ENCODE measurements at places on chromosomes 5 and 9. TPM values are rescaled to one million over a fixed set of nuclear protein-coding genes. Genes with fewer than 3 reads are reported as not detected.

DNA sequence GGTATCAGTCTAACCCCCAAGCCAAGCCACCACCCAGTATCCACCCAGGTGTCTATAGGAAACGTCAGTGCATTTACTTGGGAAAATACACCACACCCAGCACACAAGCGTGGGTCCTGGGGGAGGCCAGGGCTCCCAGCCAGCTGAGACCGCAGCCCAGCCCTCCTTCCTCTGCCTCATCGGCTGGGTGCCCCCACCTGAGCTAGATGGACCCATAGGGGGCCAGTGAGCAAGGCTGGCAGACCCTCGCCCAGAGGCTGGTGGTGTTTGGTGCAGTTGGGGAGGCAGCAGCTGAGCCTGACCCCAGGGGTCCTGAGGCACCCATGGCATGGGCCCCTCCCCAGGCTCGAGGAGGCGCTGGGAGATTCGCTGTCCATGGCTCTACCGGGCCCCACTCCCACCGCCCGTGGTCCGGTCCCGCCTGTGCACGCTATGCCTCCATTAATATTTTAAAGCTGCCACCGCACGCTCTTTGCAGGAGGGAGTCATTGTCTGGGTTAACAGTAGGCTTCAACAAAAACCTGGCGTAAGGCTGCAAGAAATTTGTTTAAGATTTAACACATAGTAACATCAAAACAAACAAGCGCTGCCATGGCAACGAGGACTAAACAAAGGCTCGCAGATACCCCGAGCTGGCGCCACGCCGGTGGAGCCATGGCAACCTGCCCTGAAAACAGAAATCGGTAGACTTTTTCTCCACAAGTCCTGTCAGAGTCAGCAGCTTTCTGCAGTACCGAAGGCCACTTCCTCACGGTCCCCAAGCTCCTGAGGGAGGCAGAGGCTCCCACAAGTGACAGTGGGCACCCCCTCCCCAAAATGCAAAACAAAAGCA is 20.6 kb downstream of the TPPP start:
- peak; percentile 81 for DNase-seq

DNA sequence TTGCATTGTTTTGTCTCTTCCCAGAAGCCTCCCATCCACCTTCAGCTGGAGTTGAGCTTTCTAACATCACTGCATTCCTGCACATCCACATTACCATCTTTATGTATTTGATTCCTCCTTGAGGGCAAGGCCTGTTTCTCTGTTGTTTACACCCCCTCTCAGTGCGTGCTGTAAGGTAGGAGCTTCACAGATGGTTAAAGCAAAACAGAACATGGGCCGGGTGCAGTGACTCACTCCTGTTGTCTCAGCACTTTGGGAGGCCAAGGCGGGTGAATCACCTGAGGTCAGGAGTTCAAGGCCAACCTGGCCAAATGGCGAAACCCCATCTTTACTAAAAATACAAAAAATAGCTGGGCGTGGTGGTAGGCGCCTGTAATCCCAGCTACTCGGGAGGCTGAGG is 110.9 kb downstream of the KCNIP1 start:
- DNase-seq, result peak; percentile 92

- no peak for DNase-seq
Measured at GRCh38 chr5:35819668-35820067, 37.0 kb upstream of the IL7R start.

The GADD45G gene
- 3.5 TPM for total RNA-seq

The DNAJC25 gene
- total RNA-seq, result 5.7 TPM

All from MG63 (cell line).